ENCODE measurements at places on chromosomes 6 and 20.
A peak's percentile ranks its signal among the peaks of the same experiment; 100 is the strongest.

- DNase-seq, result no peak
Measured at GRCh38 chr6:150848400-150848799, 17.1 kb upstream of the MTHFD1L start.

- DNase-seq, result peak; percentile 26
Measured at GRCh38 chr6:17039266-17039665, 62.6 kb upstream of the STMND1 start.

DNA sequence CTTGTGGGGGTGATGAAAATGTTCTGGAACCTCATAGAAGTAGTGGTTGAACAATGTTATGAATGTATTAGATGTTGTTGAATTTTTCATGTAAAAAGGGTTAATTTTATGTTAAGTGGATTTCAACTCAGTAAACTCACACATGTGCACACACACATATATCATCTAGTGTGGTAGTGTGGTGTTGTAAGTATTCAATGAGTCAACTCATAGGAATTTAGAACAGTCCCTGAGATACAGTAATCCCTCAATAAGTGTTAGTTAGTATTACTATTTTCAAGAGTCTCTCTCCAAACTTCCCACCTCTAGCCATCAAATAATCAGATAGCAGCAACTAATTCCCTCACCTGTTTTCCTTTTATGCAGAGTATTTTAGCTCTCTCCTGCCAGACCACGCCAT, 563.1 kb upstream of the JARID2 start:
- DNase-seq, result peak; percentile 58

DNA sequence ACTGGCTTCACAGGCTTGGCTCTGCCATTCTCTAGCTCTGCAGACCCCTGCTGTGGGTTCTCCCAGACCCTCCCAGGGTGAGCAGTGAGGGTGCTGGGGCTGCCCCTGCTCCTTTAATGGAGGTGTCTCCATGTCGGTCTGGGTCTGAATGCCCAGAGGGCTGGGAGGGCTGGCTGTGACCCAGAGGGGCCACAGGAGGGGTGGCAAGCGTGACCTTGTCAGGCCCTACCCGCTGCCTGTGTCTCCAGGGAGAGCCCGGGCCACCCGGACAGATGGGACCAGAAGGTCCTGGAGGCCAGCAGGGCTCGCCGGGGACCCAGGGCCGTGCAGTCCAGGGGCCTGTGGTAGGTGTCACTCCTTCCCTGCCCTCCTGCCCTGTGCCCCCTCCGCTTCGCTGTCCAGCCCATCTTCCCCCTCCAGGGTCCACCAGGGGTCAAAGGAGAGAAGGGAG, 32.1 kb downstream of the COL20A1 start:
- no peak for DNase-seq

GRCh38 chr20:40471261-40471629, 217.8 kb downstream of the MAFB start:
- no peak for DNase-seq

DNA sequence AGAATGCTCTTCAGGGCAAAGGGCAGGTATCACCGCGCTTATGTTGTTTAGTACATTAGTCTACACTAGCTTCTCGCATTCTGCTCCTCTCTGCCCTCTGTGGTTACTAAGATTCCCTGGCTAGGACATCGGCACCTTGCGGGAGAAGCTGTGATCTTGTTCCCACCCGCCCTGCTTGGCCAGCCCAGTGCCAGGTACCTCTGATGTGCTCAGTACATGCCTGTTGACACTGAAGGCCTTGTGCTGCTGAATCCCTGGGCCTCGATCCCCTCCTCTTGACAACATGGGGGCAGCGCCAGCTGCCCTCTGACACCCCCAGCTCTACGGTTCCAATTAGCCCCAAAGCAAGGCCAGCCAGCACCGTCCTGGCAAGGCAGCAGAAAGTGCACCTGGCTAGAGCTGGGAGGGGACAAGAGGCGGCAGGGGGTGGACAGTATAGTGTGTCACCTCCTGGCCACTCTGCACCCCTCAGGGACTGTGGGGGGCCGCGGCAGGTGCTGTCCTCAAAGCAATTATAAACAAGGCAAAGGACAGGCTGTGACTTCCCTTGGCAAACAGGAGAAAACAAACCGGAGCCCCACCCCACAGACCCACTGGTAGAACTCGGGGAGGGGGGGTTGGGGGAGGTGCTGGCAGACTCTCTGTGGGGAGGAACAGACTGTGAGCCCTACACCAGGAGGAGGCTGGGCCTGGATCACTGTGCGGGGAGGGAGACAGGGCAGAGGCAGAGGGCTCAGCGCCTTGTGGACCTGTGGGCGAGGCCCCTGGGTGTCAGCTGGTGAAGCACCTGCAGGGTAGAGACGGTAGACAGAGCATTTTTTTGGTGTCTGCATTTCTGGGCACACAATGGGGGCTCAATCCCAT, 7.1 kb downstream of the TFEB start:
- DNase-seq, result no peak

DNA sequence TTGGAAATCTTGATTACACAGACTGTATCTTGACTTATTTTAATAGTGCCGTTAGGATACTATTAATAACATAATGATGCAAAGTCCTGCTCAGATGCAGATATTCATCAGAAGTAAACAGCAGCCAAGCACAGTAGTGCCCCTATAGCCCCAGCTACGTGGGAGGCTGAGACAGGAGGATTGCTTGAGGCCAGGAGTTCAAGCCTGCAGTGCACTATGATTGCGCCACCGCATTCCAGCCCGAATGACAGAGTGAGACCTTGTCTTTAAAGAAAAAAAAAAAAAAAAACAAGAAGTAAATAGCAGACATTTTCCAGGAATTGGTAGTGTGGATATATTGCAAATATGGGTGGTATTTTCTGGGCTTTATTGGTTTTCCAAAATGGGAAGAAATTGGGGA, 61.8 kb downstream of the TULP4 start:
- DNase-seq, result no peak

GRCh38 chr6:42118162-42119001, 24.0 kb downstream of the C6orf132 start:
- peak; percentile 90 for DNase-seq

DNA sequence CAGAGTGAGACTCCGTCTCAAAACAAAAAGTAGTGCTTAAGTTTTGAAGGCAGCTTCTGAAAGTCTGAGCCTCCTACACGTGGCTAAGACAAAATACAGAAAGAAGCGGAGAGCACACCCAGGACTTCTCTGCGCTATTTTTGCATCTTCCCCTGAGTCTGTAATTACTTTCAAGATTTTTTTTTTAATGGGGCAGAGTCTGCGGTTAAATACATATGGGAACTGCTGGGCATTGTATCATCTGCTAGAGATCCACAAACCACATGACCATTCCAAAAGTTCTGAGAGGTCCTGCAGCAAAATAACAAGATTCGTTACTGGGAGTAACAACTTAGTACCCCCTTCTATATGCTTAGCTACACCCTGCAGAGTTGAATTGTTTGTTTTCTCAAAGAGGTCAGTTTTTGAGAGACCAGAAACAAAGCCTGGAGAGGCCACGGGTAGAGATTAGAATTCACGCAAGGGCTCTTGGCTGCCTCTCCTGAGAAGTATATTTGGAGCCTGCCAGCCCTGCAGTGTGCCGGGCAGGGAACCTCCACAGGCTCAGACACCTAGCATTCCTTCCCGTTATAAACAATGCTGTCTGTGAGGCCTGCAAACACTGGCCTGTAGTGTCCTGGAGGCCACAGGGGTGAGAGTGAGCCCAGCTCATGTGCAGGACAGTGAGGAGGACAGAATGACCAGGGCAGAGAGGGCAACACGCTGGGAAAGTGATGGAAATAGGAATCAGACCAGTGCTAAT, 48.2 kb upstream of the FAM50B start:
- DNase-seq, result no peak

DNA sequence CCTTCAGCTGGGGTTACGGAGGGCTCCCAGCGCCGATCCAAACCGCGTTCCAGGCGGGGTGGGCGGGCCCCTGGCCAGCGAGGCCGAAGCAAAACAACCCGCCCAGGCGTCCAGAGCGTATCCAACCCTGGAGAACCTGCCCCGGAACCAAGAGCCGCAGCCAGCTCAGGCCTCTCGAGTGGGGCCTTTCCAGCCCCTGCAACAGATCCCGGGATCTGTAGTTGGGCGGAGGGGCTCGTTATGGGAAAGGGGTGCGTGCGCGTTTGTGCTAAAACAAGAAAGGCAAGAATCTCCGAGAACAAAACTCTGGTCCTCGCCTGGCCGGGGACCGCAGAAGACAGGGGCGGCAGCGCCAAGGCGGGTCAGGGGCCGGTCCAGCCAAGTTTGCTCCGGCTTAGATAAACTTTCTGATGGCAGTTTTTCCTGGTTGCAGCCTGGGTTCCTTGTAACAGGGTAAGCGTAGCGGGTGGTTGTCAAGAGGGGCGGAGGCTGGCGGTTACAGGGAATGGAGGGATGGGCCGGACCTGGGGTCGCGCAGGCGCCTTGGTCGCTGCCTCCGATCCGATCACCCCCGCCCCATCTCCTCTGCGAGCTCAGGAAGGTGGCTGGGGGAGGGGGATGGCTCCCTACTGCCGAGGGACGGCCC, 448 bp upstream of the RIN2 start:
- DNase-seq, result peak; percentile 96

DNA sequence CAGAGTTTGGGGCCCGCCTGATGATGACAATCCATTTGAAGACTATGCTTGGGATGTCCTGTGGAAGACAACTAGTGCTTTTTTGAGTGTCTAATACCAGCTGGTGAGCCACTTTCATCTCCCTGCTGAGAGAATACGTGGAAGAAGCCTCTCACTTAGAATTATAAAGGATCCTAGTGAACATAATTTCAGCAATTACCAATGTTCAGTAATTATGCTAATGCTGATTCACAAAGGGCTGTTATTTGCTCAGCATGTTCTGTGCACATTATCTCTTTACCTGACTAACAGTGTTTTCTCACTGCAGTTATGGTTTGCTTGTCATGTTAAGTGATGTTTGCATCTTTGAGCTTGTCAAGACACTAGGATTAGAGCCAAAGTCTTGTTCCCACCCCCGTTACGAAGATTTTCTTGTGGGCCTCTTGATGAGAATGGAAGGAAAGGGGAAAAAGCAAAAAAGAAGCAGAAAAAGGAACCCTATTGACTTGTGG, 282.1 kb upstream of the CHD6 start:
- DNase-seq, result no peak

DNA sequence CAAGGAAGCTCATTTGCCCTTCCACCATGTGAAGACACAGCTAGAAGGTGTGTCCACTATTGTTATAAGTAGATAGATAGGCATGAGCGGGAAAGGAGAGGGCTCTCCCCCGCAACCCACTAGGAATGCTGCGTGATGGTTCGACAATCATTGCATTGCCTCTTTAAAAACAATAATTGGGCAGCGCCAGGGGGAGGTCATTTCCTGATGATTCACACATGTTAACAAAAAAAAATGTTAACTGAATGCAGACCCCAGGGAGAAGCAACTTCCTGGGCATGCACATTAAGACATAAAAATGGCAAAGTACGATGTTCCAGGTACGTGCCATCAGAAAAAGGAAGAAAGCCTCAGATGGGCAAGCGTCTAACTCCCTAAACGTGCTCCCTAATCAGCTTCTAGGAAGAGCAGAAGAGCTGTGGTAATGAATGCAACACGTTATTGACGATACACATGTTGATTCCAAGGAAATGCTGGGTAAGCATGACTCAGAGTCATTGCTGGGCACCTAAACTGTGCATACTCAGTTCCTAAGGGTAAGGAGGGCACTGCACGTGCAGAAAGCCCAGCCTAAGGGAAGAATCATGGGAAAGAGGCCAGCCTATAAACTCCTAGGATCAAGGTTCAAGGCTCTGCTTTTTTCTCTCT, 113.7 kb downstream of the FAM217A start:
- DNase-seq, result peak; percentile 52

DNA sequence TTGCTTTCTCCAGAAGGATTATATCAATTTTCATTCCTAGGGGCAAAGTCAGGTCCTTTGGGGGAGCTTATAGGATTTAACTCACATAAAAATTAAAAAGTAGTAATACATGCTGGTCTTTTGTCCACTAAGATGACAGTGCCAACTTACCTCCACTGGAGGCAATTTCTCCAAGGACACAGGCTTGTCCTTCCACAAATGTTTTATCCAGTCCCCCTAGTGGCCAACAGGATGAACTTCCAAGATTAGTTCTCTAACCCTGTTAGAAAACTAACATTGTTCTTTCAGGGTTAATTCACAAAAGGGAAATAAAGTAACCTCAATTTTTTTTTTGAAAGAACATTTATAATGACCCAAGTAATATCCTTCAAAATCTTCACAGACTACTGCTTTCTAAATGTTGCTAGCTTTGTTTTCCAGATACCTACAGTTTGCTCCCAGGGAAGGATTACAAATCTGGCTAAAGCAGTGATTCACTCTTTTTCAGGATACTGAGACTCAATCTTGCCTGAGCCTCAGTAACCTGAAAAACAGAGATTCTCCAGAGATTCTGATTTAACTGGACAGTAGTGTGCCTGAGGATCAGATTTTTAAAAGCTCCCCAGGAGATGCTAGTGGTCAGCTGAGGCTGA, 31.7 kb upstream of the UBR2 start:
- DNase-seq, result peak; percentile 75

DNA sequence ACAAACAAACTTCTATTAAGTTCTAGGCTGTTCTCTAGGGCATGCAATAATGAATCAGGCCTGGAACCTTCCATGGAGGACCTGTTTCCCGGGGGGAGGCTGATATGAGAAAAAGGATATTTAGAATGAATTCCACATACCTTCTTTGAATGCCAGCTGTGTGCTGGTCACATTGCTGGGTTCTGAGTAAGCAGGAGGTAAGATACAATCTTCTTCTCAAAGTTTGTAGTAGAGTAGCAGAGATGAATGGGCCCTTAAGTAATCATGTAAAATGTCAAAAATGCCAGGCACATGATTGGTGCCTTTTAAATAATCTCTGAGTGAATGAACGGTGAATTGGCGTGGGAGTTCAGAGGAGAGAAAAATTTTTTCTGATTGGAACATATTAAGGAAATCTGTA, 47.4 kb downstream of the TGM2 start:
- peak; percentile 96 for DNase-seq

DNA sequence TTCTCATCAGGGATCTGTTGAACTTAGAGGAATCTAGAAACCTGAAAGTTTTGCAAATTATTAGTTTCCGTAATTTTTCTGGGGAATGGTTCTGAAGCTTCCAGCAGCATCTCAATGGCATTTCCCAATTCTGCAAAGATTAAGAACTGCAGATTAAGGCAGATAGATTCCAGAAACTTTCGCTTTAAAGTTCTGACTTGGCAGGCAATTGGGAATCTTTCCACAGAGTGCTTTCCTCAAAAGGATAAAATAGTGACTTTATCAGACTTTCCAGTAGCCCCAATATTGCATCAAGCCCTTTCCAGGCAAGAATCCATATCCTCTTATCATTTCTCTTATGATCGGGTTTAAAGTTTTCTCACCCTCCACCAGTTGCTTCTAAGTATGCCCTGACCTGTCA, 261.1 kb downstream of the FNDC1 start:
- no peak for DNase-seq

GRCh38 chr20:25057234-25058050, 497 bp downstream of the ACSS1 start:
- peak; percentile 56 for DNase-seq

DNA sequence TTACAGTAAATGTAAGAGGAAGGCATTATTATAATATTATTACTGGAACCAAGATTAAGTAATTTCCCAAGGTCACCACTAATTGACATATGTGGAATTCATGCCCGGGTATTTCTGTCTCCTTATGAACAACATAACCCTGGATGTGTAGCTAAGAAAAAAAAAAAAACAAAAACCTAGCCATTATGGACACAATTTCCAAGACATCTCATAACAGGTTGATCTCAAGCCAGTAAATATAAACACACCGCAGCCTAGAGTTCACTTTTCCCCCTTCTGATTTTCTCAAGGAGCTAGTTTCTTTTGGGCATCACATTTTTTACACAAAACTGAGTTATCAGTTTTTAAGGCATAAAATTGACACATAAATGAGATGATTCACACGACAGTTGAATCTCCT, 306.5 kb upstream of the RSPO3 start:
- DNase-seq, result no peak
